Glomerular endothelial cell (primary cell): ENCODE measurements at places on chromosomes 6 and 20. TPM values are rescaled to one million over a fixed set of nuclear protein-coding genes. Genes with fewer than 3 reads are reported as not detected.

DNA sequence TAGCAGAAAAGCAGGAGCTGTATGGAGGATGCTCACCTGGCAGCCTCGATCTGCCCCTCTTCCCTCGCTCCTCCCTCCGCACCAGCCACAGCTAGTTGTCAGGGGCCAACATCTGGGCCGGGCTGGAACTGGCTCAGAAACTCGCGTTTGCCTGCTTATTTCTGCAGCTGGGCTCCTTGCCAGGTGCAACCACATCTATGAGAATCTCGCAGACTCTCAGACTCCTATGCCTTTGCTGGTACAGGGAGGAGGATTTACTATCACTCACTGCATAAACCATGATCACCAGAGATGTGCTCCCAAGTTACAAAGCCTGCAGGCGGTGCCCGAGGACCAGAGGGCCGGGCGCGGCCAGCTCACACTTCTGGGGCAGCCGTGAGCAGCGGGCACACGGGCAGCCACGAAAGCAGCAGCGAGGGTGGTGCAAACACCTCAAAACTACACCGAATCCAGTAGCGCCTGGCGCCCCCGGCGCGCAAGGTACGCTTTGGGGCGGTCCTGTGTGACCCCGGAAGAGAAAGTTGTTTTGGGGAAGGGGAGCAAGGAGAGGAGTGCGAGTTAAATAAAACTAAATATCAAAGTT is 577 bp upstream of the LRRC1 start:
- no peak for DNase-seq

Gene YWHAB
- 167 and 173 TPM in 2 replicates for total RNA-seq

Gene TFAP2A
- total RNA-seq: 0.29 and 0.78 TPM in 2 replicates

Gene WFDC12
- not detected in 2 replicates for total RNA-seq

Gene GPR63
- 0.10 and 0.23 TPM in 2 replicates for total RNA-seq

Gene IPCEF1
- total RNA-seq: 0.05 and 1.9 TPM in 2 replicates
